Lower lobe of right lung (tissue), 2 donors: ENCODE measurements at places on chromosomes 13 and 19. TPM values are rescaled to one million over a fixed set of nuclear protein-coding genes. Genes with fewer than 3 reads are reported as not detected.

GRCh38 chr19:45508861-45509691, 1.8 kb downstream of the VASP start:
- no peaks in the 10 kb centered on the region for H3K27me3 ChIP-seq
- peaks cover 6% of the 10 kb centered on the region for H3K36me3 ChIP-seq
- peak; percentile 84 for DNase-seq
- peak overlapping the region; percentile 100 for H3K4me3 ChIP-seq
- H3K4me1 ChIP-seq: peaks cover 32% of the 10 kb centered on the region

- no peak overlapping the region for H3K27ac ChIP-seq
- H3K36me3 ChIP-seq: peaks cover 47% of the 10 kb centered on the region
- H3K4me1 ChIP-seq: peaks cover 11% of the 10 kb centered on the region
- no peaks in the 10 kb centered on the region for H3K27me3 ChIP-seq
These were observed 32.4 kb downstream of the ZSWIM4 start for GRCh38 chr19:13827656-13828055.

- H3K27me3 ChIP-seq: no peaks in the 10 kb centered on the region
- no peaks in the 10 kb centered on the region for H3K4me1 ChIP-seq
- no peak for DNase-seq
- no peaks in the 10 kb centered on the region for H3K36me3 ChIP-seq
- no peak overlapping the region for H3K27ac ChIP-seq
These were observed 1.7 kb downstream of the TUBA3C start for GRCh38 chr13:19179916-19180315.

- peak overlapping the region; percentile 77 for H3K27ac ChIP-seq
- peak overlapping the region; percentile 6 for H3K4me3 ChIP-seq
- peaks cover 44% of the 10 kb centered on the region for H3K4me1 ChIP-seq
These were observed 8.1 kb upstream of the PTBP1 start for GRCh38 chr19:788983-789700.

GNG7 gene
- total RNA-seq: 6.2 TPM

CDX2 gene
- not detected for total RNA-seq

DNA sequence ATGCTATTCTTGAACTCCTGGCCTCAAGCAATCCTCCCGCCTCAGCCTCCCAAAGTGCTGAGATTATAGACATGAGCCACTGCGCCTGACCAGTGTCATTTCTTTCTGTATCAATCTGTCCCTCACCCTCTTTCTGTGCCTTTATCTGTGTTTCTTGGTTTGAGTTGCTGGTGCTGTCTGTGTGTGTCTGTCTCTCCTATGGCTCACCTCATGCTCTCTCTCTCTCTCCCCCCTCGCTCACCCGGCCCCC, 9.9 kb downstream of the IRF2BP1 start:
- peaks cover 8% of the 10 kb centered on the region for H3K27me3 ChIP-seq
- H3K4me1 ChIP-seq: peaks cover 7% of the 10 kb centered on the region
- H3K4me3 ChIP-seq: no peak overlapping the region
- H3K27ac ChIP-seq: no peak overlapping the region

GRCh38 chr19:48837051-48837524, 797 bp upstream of the HSD17B14 start:
- DNase-seq: peak; percentile 92
- H3K36me3 ChIP-seq: peaks cover 9% of the 10 kb centered on the region
- H3K27ac ChIP-seq: peak overlapping the region; percentile 56
- peak overlapping the region; percentile 52 for H3K4me3 ChIP-seq

DNA sequence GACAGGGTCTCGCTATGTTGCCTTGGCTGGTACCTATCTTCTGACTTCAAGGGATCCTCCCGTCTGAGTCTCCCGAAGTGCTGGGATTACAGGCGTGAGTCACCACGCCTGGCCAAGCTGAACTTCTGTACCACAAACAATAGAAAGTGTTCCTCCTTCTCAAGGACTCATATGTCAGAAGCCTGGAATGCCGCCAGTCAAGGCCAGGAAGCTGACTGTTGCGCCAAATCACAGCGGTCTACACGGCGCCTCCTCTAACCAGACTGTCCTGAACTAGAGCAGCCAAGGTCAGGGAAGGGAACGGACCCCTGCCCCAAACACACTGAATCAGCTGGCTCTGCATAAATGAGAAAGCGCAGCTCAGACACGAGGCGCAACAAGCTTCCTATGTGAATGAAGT, 14.6 kb downstream of the RAB20 start:
- H3K4me1 ChIP-seq: peaks cover 32% of the 10 kb centered on the region
- H3K36me3 ChIP-seq: peaks cover 9% of the 10 kb centered on the region
- H3K27ac ChIP-seq: peak overlapping the region; percentile 38

MUC16 gene
- total RNA-seq: 2.2 TPM

CYP4F2 gene
- not detected for total RNA-seq

GRCh38 chr19:33304371-33304759, 2.0 kb upstream of the CEBPA start:
- DNase-seq: no peak
- H3K27me3 ChIP-seq: peaks cover 10% of the 10 kb centered on the region
- H3K27ac ChIP-seq: peak overlapping the region; percentile 85
- H3K36me3 ChIP-seq: no peaks in the 10 kb centered on the region
- peak overlapping the region; percentile 84 for H3K4me3 ChIP-seq
